Brain (organoid and tissue), 16 donors: ENCODE measurements at places on chromosomes 3 and 15. TPM values are rescaled to one million over a fixed set of nuclear protein-coding genes. Genes with fewer than 3 reads are reported as not detected.

Gene GOLGA8G
- polyA plus RNA-seq, result not detected

Gene ADCY5
- 14.5 TPM for polyA plus RNA-seq

Gene C3orf18
- polyA plus RNA-seq, result 13.4 TPM

Gene CFAP91
- polyA plus RNA-seq, result 2.1 TPM

Gene KPNA4
- polyA plus RNA-seq, result 14.7 TPM

Gene PLIN1
- polyA plus RNA-seq, result 3.3 TPM

Gene CIB2
- 64.1 TPM for polyA plus RNA-seq

Gene PCYT1A
- 14.2 TPM for polyA plus RNA-seq

Gene RTP1
- polyA plus RNA-seq, result 0.93 TPM

Gene PIERCE2
- polyA plus RNA-seq, result 4.2 TPM

Gene NBEAL2
- polyA plus RNA-seq, result 4.6 TPM

Gene SYNPR
- polyA plus RNA-seq, result 8.1 TPM

Gene DUOX1
- polyA plus RNA-seq, result 1.3 TPM
